ENCODE measurements at places on chromosomes 11 and 22.

DNA sequence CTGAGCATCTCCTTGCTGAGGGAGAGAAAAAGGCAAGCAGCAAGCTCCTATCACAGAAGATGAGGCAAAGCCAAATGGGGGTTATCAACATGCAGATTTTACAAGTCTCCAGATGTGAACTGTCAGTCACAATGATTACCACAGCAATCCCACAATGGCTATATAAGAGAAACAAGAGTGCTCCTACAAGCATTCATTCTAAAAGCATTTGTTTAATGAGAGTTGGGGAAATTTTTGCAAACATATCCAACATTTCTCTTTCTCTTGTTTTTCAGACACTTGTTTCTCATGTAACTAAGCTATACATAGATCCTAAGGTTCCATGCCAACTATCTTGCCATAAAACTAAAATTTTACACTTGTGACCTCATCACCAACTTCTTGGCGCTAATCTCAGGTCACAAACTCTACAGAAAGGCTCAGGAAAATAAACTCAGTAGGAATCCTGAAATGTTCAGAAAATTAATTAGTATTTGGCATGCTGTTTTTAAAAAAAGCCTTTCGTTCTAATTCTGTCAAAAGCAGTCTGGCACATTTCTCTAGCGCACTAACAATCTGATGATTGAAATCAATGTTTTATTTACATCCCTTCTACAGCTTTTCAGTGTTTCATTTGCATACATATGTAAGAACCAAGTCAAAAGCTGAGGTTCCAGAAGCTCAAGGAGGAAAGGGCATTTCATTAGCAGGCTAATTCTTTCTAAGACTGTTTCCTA is 199.5 kb downstream of the TTC28 start:
- DNase-seq, result no peak

DNA sequence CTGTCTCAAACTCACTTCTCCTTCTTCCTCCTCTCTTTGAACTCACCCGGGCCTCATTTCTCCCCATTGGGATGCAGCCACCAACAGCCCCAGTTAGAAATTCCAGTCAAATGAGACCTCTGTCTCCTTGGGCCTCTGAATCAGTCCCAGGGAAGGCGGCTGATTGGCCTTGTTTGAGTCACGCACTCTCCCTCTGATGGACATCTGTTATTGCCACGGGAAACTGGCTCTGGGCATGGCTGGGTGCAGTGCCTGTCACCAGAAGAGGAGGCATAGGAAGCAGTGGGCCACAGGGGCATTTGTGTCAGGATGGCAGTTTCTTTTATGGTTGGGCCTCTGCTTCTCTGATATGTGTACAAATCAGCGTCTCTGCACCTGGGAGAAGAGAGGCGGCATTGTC is 9.6 kb upstream of the WNT11 start:
- peak; percentile 50 for DNase-seq

- DNase-seq, result no peak
These were observed 990.2 kb downstream of the BRD1 start for GRCh38 chr22:48837341-48837935.

DNA sequence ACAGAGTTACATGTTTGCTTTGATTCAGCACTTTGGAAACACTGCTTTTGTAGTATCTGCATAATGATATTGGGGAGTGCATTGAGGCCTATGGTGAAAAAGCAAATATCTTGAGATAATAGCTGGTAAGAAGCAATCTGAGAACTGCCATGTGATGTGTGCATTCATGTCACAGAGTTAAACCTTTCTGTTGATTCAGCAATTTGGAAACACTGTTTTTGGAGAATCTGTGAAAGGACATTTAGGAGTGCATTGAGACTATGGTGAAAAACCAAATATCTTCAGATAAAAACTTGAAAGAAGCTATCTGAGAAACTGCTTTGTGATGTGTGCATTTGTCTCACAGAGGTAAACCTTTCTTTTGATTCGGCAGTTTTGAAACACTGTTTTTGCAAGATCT is 346.8 kb downstream of the OR4C45 start:
- no peak for DNase-seq

- peak; percentile 52 for DNase-seq
These were observed 40.8 kb downstream of the BID start for GRCh38 chr22:17733466-17733865.

GRCh38 chr11:29135504-29135903 is 881.3 kb downstream of the KCNA4 start:
- peak; percentile 2 for DNase-seq

GRCh38 chr11:127017482-127017881 is 16.9 kb upstream of the KIRREL3 start:
- peak; percentile 68 for DNase-seq

- DNase-seq, result no peak
These were observed 538.4 kb downstream of the TBC1D22A start for GRCh38 chr22:47300698-47301405.

GRCh38 chr22:36546932-36547331 is 18.0 kb upstream of the EIF3D start:
- peak; percentile 85 for DNase-seq

GRCh38 chr11:12636871-12637410 is 37.3 kb upstream of the TEAD1 start:
- no peak for DNase-seq

DNA sequence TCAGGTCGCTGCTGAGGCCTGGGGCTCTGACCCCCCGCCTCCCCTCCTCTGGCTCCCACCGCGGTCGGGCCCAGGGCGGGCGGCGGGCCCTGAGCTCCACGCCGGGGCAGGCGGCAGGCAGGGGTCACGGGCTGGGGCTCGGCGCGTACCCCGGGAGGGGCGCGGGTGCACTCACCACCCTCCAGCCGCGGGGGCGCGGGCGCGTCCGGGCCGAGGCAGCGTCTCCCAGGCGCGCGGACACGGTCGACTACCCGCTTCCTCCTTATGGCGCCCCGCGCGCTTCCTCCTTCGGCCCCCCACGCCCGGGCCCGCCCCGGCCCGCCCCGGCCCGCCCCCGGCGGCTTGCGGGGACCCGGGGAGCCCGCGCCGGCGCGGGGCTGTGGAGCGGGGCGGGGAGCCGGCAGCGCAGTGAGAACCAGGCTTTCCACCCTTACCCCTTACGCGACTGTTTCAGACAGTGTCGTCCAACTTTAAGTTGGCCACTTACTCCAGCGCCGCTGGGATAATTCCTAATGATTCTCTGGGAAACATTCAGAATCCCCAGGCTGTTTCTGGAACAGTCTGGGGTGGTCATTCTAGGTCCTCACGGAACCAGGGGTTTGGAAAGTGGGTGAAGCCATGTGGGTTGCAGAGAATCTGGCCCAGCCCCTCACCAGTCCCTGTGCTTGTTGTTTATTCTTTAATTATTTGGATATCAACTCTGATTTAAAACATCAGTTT is at the start of gene BID:
BID (minus strand) TSS at position 264 of the 720 bp plus-strand sequence. CDS start 24,353 bp downstream, outside the sequence.
- DNase-seq, result no peak

GRCh38 chr11:130580891-130581492 is 132.5 kb downstream of the ADAMTS15 start:
- peak; percentile 74 for DNase-seq

DNA sequence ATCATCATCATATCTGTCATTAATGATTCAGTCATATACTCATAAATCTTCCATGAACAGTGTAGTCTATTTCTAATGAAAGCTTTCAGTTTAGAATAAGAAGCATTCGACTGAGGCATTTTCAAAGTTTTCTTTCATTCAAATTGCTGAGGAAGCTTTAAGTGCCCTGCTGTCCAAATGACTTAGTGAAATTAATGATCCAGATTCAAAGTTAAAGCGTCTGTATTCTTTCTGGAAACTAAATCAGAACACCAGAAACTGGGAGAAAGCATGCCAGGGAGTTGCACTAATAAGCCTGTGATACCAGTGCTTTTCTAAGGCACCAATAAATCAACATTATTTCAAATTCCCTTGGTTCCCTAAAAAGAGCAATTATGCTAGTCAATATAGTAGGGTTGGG is 367.8 kb upstream of the ANO5 start:
- no peak for DNase-seq

- no peak for DNase-seq
These were observed 98.1 kb downstream of the ZBTB16 start for GRCh38 chr11:114157476-114158050.
